Left colon (tissue), 2 donors: ENCODE measurements at places on chromosomes 6 and 20. TPM values are rescaled to one million over a fixed set of nuclear protein-coding genes. Genes with fewer than 3 reads are reported as not detected.
A peak's percentile ranks its signal among the peaks of the same experiment; 100 is the strongest.

The CFAP61 gene
- not detected for total RNA-seq

- no peak for DNase-seq
Observed at GRCh38 chr6:92723390-92723931, 695.9 kb downstream of the EPHA7 start.

The HLA-DOA gene
- 4.7 TPM for total RNA-seq

GRCh38 chr6:16766043-16766536, 4.8 kb upstream of the ATXN1 start:
- DNase-seq: no peak

DNA sequence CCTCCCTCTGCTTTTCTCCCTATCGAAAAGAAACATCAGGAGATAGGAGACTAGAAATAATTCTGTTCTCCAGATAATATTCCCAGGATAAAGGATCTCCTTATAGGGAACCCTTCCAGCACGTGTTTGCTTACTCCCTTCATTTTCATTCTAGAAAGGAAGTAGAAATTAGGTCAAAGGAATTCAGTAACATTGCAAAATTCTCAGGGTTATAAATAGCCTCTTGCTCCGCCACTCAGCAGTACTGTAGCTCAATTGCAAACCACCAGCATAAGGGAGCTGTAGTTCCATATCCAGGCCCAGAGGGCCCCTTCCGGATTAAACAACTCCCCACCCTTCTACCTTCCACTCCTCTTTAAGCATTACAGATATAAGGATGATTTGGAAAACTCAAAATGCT, 6.2 kb downstream of the ELMO2 start:
- no peak for DNase-seq

DNA sequence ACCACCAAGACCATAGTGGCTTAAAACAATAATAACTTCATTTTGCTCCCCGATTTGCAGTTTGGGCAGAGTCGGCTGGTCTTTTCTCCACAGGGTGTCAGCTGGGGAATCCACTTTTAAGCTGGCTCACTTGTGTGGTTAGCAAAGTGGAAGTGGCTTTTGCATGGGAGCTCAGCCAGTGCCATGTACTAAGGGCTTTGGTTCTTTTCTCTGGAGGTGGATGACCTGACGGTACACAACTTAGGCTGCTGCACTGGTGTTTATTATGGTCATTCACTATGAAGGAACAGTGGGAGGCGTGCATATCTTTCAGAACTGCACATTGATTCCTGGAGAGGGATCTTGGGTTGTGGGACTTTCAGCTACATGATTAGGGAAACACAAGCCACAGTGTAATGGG, 141.0 kb downstream of the OR2B2 start:
- no peak for DNase-seq

The OR2H2 gene
- total RNA-seq: not detected

The PAK5 gene
- not detected for total RNA-seq

GRCh38 chr6:162785632-162786242, 58.0 kb downstream of the PACRG start:
- DNase-seq: no peak

DNA sequence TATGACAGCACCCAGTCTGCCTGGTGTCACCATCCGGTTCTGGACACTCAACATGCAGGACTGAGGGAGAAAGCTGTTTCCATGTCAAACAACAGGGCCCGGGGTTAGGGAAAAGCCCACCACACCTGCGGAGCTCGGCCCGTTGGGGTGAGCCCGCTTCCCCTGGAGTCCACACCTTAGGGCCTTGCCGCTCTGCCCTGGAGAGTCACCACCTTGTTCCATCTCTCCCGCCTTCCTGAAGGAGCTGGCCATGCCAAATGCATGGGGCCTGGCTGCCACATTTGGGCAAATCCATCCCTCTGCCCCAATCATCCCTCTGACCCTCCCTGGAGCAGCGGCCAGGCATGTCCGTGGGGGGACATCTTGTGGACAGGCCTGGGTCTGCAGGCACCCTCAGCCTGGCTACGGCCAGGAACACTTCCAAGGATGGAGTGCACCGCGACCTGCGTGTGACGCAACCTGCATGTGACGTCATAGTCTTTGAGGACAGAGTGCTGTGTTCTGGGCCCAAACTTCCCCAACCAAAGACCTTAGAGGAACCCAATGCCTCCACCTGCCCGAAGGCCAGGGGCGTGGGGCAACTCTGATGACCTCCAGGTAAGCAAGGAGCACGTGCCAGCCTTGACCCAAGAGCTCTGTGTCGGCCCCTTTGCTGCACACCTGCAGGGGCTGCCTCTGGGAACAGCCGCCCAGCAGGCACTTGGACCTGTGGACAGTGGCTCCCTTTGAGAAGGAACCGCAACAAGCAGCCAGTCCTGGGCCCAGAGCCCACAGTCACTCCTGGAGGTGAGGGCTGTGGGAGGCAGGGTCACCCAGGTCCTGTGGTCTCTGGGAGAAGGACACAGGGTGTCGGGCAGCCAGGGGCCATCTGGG, 1.7 kb downstream of the CABLES2 start:
- peak; percentile 29 for DNase-seq

The LST1 gene
- total RNA-seq: 5.8 TPM

- no peak for DNase-seq
Observed at GRCh38 chr6:134510920-134511319, 193.0 kb upstream of the SGK1 start.

The TP53TG5 gene
- total RNA-seq: 0.85 TPM

DNA sequence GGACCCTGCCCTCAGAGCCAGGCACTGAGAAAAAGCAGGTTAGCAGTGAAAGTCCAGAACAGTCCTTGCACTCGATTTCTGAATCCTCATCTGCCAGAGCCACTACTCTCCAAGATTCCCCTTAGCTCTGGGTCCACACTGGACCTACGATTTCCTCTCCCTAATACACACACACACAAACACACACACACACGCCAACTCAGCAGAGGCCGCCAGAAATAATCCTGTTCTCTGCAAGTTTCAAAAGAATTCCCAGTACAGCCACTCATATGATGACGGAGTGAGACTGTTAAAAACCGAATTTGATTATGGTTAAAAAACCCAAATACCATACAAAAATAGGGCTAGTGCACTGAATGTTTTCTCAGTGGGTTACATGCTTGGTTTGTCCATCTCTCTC, 90.8 kb downstream of the GMPR start:
- DNase-seq: no peak

- no peak for DNase-seq
Observed at GRCh38 chr6:129141499-129141898, 258.6 kb downstream of the LAMA2 start.

The SLC13A3 gene
- total RNA-seq: 0.39 TPM

- no peak for DNase-seq
Observed at GRCh38 chr6:141153563-141153962, 979.2 kb upstream of the GJE1 start.

GRCh38 chr20:50820515-50821256, 25.8 kb downstream of the BCAS4 start:
- DNase-seq: no peak

DNA sequence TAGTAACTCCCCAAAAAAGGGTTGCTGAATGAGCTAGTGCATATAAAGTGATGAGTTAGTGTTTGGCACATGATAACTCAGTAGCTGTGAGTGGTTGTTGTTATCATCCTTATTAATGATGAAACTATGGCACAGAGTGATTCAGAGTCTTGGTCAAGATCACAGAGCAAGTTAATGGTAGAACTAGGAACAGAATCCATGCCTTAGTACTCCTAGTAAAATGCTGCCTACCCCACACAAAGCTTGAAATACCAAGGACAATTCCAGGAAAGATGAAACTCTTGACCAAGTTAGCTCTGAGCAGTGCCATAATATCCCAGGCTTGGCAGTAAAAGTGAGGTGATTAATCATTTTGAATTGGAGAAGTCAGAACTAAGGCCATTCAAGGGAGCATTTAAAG, 109.1 kb upstream of the ENPP5 start:
- no peak for DNase-seq

GRCh38 chr6:99136488-99136887, 188.7 kb upstream of the FBXL4 start:
- no peak for DNase-seq

GRCh38 chr6:162154001-162154400, 573.6 kb downstream of the PRKN start:
- no peak for DNase-seq

GRCh38 chr20:63577317-63577894, 3.4 kb upstream of the HELZ2 start:
- DNase-seq: peak; percentile 62

The BMP5 gene
- total RNA-seq: 4.8 TPM

DNA sequence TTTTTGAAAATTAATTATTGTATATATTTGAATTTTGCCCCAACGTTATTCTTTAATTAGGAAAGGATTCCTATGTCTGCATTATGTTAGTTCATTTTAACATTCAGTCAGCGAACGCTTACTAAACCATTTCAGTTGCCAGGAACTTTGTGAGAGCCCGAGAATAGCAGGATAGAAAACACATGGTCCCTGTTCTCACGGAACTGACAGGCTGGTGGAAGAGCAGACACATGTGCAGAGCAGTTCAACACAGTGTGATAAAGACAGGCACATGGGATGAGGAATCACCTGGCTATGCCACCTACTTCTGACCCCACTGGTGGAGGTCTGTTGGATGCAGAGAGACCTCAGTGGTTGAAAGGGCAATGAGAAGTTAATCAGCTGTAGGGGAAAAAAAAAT, 367.2 kb downstream of the EPM2A start:
- DNase-seq: no peak

The WFDC10B gene
- not detected for total RNA-seq

GRCh38 chr6:29230666-29231065, 60.0 kb downstream of the OR2J2 start:
- DNase-seq: no peak

DNA sequence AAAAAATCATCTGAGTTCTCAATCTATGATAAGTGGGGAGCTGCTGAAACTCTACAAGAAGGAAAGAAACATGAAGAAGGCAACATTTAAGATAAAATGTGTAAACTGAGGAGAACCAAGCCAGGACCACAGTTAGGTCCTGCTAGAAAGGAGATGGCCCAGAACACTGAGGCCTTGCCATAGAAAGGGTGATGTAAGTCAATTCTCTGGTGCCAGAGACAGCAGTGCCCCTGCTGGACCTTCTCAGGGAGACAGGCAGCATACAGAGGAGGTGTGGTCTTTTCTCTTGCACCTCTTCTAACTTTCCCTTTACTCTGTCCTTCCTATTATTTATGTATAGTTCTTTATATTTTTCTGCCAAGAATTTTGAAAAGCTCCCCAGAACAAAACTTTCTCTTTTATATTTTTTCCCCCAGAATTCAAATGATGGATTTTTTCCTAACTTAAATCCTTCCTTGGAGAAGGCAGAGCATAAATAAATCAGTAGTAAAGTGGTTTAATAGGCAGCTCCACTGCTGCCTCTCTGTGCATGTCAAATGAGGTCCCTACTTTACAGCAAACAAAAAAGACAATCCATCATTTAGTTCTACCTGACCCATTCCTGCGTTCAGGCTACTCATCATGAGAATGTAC, 9.0 kb downstream of the UQCC2 start:
- no peak for DNase-seq

The PACRG gene
- 1.3 TPM for total RNA-seq

DNA sequence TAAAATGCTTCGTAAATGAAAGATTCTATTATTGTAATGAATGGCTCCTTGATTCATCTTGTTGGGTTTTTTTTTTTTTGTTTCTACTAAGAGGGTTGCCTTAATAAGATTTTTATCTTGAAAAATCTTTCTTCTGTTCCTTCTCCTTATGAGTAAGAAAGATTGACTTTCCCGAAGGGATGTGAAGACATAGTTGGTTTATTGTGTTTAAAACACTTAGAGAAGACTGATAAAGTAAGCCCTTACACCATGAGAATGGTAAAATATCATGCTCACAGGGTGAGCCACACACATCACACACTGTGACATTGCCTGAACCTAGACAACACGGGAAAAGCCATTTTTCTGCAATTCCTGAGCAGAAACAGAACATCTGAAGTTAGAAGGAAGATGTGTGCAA, 317.2 kb upstream of the TCF21 start:
- DNase-seq: no peak

- DNase-seq: no peak
Observed at GRCh38 chr20:49587111-49587570, 19.2 kb upstream of the PTGIS start.

DNA sequence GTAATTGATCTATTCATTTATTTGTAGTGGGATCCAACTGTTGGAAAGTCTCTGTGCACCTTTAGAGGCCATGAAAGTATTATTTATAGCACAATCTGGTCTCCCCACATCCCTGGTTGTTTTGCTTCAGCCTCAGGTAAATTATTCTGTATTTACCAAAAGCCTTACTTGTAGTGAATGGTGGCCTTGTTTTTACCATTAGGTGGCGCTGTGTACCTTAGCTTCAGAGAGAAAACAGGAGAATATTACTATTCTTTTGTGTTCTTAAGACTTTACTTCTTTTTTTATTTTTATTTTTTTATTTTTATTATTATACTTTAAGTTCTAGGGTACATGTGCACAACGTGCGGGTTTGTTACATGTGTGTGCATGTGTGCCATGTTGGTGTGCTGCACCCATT, 23.7 kb downstream of the PEX7 start:
- DNase-seq: no peak

- peak; percentile 8 for DNase-seq
Observed at GRCh38 chr20:17651129-17651759, 30.8 kb downstream of the RRBP1 start.

DNA sequence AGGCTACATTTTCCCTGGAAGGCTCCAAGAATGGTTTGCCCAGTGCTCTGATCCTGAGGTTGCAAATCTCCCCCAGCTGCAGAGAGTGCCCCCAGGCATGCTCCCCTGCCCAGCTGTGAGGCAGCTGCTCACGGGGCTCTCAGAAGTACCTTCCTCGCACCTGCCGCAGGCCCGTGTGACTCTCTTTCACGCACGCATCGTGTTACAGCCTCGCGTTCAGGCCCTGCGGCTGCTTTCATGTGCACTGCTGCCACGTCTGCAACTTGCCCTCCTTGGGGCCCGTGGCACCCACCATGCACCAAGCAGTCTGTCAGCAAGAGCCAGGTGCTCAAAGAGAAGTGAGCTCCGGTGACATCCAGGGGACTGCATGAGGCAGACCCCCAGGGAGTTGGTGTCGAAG, 28.6 kb upstream of the SPO11 start:
- DNase-seq: no peak

DNA sequence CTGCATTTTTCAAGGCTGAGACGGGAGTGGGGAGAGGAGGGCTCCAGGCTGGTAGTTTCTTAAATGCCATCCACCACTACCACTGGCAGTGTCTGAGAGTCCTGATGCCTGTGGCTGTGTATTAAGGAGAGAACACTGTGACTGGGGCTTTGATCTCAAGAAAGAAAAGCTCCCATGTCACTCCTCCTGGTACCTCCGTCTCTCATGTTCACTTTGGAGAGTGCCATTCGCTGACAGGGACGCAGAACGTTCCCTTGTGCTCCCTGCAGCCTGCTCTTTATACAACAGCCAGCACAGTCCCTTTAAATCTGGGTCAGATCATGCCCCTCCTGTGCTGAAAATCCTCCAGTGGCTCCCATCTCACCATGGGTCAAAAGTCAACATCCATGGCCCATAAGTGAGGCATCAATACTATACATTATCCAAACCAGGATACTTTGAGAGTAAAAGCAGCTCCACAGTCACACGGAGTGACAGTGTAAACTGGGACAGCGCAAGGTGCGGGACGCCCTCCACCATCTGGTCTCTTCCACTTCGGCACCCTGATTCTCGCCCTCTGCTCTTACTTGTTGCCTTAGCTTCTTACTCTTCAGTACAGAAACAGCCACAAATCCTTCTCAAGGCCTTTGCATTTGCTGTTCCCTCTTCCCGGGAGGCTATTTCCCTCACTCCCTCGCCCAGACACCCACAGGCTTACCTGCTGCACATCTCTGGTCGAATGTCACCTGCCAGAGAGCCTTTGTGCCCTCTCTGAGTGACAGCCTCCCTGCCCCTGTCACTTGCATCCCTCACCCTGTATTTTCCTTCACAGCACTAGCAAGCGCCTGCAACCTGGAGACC, 20.0 kb downstream of the PDYN start:
- no peak for DNase-seq
